ENCODE measurements at places on chromosomes 1 and 21.

- no peak for DNase-seq
These were observed 10.3 kb downstream of the PLA2G4A start for GRCh38 chr1:186839041-186839400.

DNA sequence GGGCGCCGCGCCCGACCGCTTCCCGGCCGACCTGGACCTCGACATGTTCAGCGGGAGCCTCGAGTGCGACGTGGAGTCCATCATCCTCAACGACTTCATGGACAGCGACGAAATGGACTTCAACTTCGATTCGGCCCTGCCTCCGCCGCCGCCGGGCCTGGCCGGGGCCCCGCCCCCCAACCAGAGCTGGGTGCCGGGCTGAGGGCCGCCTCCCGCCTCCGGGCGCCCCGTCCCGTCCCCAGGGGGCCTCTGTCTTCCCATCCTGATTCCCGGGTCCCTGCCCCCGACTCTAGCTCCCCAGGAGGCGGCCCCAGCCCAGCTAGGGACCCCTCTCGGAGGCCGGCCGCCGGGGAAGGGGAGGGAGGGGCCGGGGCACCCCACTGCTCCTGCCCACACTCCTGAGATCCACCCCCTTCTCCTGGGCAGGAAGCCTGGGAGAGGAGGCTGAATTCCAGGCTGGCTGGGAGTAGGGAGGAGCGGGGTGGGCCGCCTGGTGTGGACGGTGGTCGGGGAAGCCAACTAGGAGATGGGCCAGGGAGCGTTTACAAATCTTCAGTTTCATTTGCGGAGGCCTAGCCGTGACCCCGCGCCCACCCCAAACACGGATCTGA is 21.4 kb downstream of the FOXO6 start:
- no peak for DNase-seq

- DNase-seq = no peak
These were observed 38.5 kb downstream of the MSTO1 start for GRCh38 chr1:155648207-155649147.

- DNase-seq = no peak
These were observed 1.2 kb downstream of the ABCB10 start for GRCh38 chr1:229557200-229557850.

DNA sequence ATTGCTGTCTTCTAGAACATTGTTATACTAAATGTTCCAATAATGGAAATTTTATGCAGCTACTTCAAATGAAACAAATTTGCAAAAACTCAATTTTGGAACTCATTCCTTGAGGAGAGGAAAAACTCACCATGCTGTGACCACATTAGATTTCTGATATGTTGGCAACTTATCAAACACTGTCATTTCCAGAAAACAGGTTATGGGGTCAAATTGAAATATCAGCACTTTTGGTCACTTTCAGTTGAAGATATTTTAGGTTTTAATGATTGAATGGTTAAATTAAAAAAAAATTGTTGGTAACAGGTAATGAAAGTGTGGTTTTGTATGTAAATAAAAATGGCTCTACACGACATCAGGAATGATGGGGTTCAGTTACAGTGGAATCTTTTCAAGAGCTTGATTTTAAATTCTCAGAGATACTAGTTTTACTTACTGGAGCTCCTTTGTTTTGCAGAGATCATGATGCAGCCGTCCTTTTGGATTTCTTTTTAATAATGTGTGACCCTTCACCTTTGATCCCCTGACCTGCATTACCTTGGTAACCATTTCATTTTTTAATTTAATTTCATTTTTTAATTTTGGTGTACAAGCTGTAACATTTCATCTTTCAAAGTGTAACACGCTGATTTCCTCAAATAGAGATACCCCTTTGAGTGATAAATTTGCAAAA is 86.2 kb downstream of the CAMTA1 start:
- no peak for DNase-seq
